Cardiac septum (tissue), 1 donor: ENCODE measurements at places on chromosomes 1 and 21. TPM values are rescaled to one million over a fixed set of nuclear protein-coding genes. Genes with fewer than 3 reads are reported as not detected.

GRCh38 chr1:53410100-53410541, 49.1 kb upstream of the DMRTB1 start:
- DNase-seq: no peak

DNA sequence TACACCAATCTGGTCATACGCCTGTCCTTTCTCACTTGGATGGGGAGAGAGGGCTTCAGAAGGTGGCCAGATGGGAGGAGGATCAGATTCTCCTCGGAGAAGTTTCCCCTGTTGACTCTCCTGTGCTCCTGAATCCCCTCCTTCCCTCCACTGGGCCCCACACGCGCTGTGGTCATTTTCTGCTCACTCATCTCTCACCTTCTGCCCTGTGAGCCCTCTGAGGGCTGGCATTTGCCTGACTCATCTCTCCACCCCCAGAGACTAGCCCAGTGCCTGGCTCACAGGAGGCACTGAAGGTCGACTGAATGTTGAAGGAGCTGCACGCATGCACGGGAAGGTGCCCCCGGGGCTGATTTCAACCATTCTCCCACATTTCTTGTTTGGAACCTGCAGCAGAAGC, 14.2 kb downstream of the ABCA4 start:
- DNase-seq: peak; percentile 14

GRCh38 chr1:207414606-207415108, 39.5 kb upstream of the CR2 start:
- DNase-seq: no peak

Gene ZBTB18
- total RNA-seq: 18.0 TPM

Gene VANGL2
- total RNA-seq: 1.4 TPM
